ENCODE measurements at places on chromosomes 16 and 17. TPM values are rescaled to one million over a fixed set of nuclear protein-coding genes. Genes with fewer than 3 reads are reported as not detected.

GRCh38 chr17:48181653-48182052 lies 74.1 kb downstream of the SNX11 start:
- no peak overlapping the region for H3K4me3 ChIP-seq
- peaks cover 17% of the 10 kb centered on the region for H3K4me1 ChIP-seq
- H3K27ac ChIP-seq: no peak overlapping the region
- H3K36me3 ChIP-seq: peaks cover 55% of the 10 kb centered on the region

GRCh38 chr17:4433515-4434031 lies at the start of gene SPNS3:
TSS of gene SPNS3 (plus strand) at chr17:4433940. CDS start at chr17:4433968, 28 bp downstream.
- H3K4me3 ChIP-seq: peak within 1 kb of the TSS; percentile 73
- H3K4me1 ChIP-seq: peaks cover 43% of the 10 kb centered on the region
- peak; percentile 85 for DNase-seq
- peak within 1 kb of the TSS; percentile 91 for H3K27ac ChIP-seq

GRCh38 chr17:44350733-44351226 lies 5.7 kb downstream of the GRN start:
- peaks cover 12% of the 10 kb centered on the region for H3K27me3 ChIP-seq
- H3K4me1 ChIP-seq: peaks cover 25% of the 10 kb centered on the region
- H3K4me3 ChIP-seq: no peak overlapping the region
- H3K27ac ChIP-seq: no peak overlapping the region
- peaks cover 5% of the 10 kb centered on the region for H3K36me3 ChIP-seq
- peak; percentile 81 for DNase-seq

DNA sequence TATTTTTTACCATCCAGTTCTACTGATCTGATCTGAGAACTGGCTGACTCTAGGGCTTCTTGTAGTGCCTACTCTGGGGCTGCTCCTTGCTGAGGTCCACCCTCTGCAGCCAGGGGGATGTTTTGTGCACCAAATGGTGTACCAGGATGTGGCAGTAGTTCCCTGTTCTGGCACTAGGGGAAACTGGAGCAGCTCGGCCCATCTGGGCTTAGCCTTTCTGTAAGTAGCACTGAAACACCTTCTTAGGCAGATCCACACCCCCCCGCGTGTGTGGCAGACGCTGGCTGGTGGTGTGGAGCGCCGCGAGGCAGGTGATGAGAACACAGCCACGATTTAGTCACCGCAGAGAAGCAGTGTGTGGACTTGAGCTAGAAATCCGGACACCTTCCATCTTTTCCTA lies 17.0 kb downstream of the DUSP14 start:
- H3K4me3 ChIP-seq: no peak overlapping the region
- H3K4me1 ChIP-seq: peaks cover 17% of the 10 kb centered on the region
- peak; percentile 59 for DNase-seq
- no peak overlapping the region for H3K27ac ChIP-seq

GRCh38 chr17:74839990-74840852 lies 19.5 kb downstream of the GRIN2C start:
- H3K27ac ChIP-seq: no peak overlapping the region
- no peak for DNase-seq
- H3K4me1 ChIP-seq: peaks cover 10% of the 10 kb centered on the region
- H3K36me3 ChIP-seq: peaks cover 2% of the 10 kb centered on the region

GRCh38 chr17:60926466-60927183 lies 249.0 kb downstream of the BCAS3 start:
- no peak overlapping the region for H3K4me3 ChIP-seq
- no peak overlapping the region for H3K27ac ChIP-seq
- H3K27me3 ChIP-seq: no peaks in the 10 kb centered on the region
- DNase-seq: no peak

DNA sequence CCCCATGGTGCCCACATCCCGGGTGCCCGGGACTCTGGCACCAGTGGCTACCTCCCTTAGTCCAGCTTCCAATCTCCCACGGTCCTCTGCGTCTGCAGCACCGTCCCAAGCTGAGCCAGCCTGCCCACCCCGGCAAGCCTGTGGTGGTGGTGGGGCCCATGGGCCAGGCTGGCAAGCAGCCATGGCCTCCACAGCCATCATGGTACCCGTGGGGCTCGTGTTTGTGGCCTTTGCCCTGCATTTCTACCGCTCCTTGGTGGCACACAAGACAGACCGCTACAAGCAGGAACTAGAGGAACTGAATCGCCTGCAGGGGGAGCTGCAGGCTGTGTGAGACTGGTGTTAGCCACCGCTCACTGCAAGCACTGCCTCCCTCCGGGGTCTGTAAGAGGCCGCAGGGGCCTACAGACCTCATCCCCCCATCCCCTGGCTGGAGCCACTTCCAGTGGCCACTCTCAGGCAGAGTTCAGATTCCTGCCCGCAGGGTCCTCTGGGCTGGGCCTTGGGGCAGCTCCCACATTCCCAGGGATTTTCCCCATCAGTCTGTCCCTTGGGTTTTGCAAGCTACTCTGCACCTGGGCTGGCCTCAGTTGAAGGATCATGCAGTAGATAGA lies 3.9 kb upstream of the SETD1A start:
- no peak overlapping the region for H3K27ac ChIP-seq
- H3K36me3 ChIP-seq: no peaks in the 10 kb centered on the region
- H3K4me3 ChIP-seq: no peak overlapping the region
- no peaks in the 10 kb centered on the region for H3K27me3 ChIP-seq
- H3K4me1 ChIP-seq: peaks cover 35% of the 10 kb centered on the region

GRCh38 chr16:85437166-85438052 lies 175.7 kb upstream of the GSE1 start:
- no peaks in the 10 kb centered on the region for H3K36me3 ChIP-seq
- no peak overlapping the region for H3K4me3 ChIP-seq
- no peak overlapping the region for H3K27ac ChIP-seq
- no peaks in the 10 kb centered on the region for H3K27me3 ChIP-seq
- H3K4me1 ChIP-seq: no peaks in the 10 kb centered on the region

DNA sequence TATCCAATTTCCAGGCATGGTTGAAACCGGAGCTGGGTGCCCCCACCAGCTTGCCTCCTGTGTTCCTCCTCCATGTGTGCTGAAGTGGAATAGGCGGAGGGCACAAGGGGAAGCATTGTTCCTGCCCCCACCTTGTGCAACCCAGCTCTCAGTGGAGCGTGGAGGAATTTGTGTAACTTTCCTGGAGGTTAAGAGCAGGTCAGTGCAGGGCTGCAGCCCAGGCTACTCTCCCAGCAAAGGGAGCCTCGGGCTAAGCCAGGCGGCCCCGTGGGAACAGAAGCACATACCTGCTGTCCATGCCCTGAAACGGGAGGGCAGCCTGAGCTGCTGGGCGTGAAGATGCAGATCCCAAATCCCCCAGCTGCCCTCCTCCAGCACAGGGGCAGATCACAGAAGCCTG lies 158.8 kb upstream of the LHX1 start:
- DNase-seq: no peak
- H3K36me3 ChIP-seq: no peaks in the 10 kb centered on the region
- H3K27me3 ChIP-seq: peaks cover 22% of the 10 kb centered on the region
- H3K4me1 ChIP-seq: no peaks in the 10 kb centered on the region
- no peak overlapping the region for H3K4me3 ChIP-seq

DNA sequence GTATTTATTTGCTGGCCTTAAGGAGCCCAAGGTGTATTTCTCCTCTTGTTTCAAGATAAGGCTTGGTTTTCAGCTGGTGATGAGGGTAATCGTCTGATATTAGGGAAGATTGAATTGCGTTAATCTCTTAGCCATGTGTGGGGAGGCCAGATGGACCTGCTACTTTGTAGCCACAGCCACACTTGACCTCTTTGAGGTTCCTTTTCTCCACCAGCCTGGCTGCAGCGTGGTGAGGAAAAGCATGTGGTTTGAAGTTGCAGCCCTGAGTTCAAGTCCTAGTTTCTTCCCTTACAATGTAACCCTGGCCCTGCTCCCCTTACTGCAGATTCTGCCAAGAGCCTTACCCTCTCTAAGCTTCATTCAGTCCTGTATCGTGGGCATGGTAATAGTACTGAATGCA lies 3.1 kb downstream of the MINK1 start:
- no peak for DNase-seq
- no peak overlapping the region for H3K27ac ChIP-seq
- peaks cover 9% of the 10 kb centered on the region for H3K36me3 ChIP-seq
- no peaks in the 10 kb centered on the region for H3K27me3 ChIP-seq
- H3K4me1 ChIP-seq: peaks cover 59% of the 10 kb centered on the region

DNA sequence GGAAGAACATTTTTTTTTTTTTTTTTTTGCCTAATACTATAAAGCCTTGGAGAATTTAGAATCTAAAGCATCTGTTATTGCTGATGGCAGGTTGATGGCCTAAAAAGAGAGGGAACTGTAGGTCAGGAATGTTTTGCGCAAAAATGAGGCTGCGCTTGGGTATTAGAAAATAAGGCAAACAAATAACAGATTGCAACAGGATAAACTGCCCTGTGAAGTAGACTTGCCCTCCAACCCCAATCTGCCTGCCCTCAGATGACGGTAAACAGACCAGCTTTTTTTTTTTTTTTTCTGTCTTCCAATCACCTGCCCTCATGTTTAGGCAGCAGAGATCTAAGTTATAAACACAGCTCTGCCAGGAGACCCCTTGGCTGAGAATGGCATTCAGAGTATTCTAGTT lies 3.8 kb upstream of the DHX8 start:
- no peak overlapping the region for H3K27ac ChIP-seq
- H3K27me3 ChIP-seq: no peaks in the 10 kb centered on the region
- peaks cover 2% of the 10 kb centered on the region for H3K36me3 ChIP-seq
- DNase-seq: no peak
- peaks cover 12% of the 10 kb centered on the region for H3K4me1 ChIP-seq

GRCh38 chr17:9802294-9802693 lies 10.9 kb upstream of the DHRS7C start:
- peaks cover 2% of the 10 kb centered on the region for H3K27me3 ChIP-seq
- H3K4me1 ChIP-seq: no peaks in the 10 kb centered on the region
- no peaks in the 10 kb centered on the region for H3K36me3 ChIP-seq
- no peak for DNase-seq
- no peak overlapping the region for H3K4me3 ChIP-seq

- DNase-seq: no peak
- H3K27ac ChIP-seq: peak overlapping the region; percentile 59
- H3K27me3 ChIP-seq: no peaks in the 10 kb centered on the region
- H3K4me1 ChIP-seq: peaks cover 82% of the 10 kb centered on the region
These were observed 9.9 kb downstream of the FMNL1 start for GRCh38 chr17:45231481-45232116.

DNA sequence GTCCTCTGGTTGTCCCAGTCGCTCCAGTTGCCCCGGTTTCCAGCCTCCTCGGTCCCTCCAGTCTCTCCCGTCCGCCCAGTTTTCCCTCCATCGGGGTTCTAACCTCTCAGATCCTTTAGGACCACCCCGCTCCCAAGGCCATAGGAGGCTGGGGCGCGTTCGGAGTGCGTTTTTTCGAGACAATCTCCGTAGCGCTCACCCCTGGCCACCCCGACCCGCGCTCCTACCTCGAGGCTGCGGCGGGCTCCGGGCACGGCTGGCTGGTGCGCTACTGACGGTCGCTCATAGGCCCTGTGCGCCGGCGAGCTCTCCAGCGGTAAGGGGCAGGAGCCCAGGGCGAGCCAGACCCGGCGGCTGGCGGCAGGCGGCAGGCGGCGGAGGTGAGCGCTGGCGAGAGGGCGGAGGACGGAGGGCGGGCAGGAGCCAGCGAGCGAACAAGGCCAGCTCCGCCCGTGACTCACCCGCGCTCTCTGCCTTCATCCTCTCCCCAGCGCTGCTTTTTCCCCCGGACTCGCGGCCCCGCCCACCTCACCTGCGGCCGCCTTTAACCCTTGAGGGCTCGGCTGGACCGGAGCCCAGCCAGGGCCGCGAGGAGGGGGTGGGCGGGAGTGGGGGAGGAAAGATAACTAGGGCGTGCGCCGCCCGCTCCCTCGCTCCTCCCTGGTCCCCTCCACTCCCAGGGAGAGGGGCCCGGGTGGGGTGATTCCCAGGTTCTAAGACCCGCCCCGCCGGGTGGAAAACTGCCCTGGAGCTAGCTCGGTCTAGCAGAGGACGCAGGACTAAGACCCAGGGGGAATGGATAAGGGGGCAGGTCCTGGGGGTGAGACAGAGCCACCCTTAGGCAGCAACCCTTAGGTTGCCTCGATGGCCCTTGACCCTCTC lies at the start of gene SP6:
TSS of gene SP6 (minus strand) at position 472 of the 882 bp plus-strand sequence. CDS start 2,734 bp downstream, outside the sequence.
- no peak within 1 kb of the TSS for H3K4me3 ChIP-seq
- DNase-seq: peak; percentile 70
- H3K27ac ChIP-seq: no peak within 1 kb of the TSS
- H3K36me3 ChIP-seq: no peaks in the 10 kb centered on the region
- peaks cover 13% of the 10 kb centered on the region for H3K4me1 ChIP-seq

Gene TVP23A
- not detected for total RNA-seq

Gene RGS9
- total RNA-seq: 4.7 TPM

Gene FA2H
- total RNA-seq: 0.29 TPM

Gene ITGAE
- total RNA-seq: 70.9 TPM

Gene ZSCAN10
- 0.23 TPM for total RNA-seq

Gene MT1H
- total RNA-seq: not detected

Gene FLYWCH1
- 58.1 TPM for total RNA-seq

Gene CPHXL2
- total RNA-seq: not detected

Gene CCDC182
- not detected for total RNA-seq

Gene ZFPM1
- total RNA-seq: 15.1 TPM
